ENCODE measurements at places on chromosomes 5 and 9.

DNA sequence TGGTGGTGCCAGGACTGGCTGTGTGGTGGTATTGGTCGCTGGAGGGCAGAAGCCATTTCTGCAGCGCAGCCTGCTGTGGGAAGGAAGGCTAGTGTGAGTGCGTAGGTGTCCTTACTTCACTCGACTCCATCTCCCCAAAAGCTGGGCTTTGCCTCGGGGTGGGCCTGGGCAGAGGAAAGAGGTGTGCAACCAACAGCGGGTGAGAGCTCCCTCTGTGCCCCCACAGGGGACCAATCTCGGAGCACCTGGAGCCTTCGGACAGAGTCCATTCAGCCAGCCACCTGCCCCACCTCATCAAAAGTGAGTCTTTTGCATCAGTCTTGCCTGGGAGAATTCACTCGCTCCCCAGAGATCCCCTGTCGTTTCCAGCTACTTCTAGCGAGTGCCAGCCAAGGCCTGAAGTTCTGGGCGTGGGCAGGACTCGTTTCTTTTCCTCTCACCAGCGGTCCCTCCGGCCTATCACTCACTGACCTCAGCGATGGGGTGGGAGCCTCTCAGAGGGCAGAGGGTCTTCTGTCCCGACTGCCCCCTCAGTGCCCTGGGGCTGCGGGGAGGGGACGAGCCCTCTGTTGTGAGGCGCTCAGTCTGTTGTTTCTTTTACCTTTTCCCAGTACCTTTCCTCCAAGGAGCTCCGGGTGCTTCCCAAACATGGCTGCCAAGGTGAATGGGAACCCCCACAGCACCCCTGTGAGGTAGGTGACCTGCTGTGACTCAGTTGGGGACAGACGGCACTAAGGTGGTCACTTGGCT lies 32.9 kb upstream of the PRDM12 start:
- DNase-seq: no peak

- no peak for DNase-seq
Measured at GRCh38 chr5:179534431-179534830, 15.9 kb upstream of the RUFY1 start.

GRCh38 chr5:152170350-152170749 lies 234.7 kb downstream of the NMUR2 start:
- DNase-seq: no peak

DNA sequence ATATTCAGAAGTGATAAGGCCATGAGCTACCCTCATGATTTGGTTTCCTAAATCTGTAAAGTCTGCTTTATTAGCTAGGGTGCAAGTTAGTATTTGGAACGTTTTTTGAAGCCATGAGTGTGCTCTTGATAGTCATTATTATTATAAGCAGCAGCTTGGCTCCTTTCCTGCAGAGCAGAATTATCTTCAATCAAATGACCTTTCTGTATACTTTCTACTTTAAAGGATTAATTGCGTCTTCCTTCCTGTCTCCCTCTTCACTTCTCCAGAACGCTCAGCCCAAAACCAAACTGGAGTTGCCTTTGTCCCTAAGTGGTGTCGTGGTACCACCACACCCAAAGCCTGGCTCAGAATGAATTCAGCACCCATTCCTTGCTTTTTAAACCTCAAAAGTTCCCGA lies 211.3 kb downstream of the ARHGAP26 start:
- DNase-seq: no peak

GRCh38 chr5:128111818-128112448 lies 28.4 kb downstream of the SLC12A2 start:
- no peak for DNase-seq

DNA sequence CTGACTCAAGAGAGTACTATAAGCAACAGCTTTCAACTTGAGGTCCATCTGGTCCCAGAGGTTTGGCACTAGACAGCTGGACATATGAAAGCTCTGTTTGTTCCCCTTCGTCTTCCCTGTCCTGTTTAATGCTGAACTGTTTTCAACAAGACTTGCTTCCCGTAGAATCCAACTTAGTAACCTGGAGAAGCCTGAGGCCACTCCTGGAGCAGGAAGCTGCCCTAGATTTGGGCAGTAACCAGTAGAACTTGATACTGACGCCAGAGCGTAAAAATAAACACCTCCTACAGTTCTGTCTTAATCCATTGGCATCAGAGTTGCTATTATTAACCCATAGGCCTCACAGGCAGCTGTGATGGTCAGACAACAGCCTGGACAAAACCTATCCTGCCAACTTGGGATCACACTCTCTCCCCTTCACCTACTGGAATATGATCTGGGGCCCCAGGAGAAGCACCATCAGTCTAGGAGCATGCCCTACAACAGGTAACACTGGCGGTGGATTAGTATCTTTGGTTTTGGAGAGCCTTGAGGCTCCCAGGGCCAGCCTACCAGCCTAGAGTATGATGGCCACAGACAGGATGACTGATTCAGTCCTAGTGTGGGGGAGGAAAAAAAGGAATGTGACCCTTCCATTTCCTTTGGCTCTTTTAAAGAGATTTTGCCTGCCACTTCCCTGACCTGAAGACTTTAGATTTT lies 29.2 kb downstream of the RUSC2 start:
- DNase-seq: no peak

Data from activated naive CD4-positive, alpha-beta T cell (primary cell).